NCI-H1105 treated with DMSO at 0.1 percent for 48 hours (cell line): ENCODE measurements at places on chromosomes 3 and 15.
A peak's percentile ranks its signal among the peaks of the same experiment; 100 is the strongest.

GRCh38 chr3:3259181-3259580 lies 79.7 kb upstream of the CRBN start:
- no peak for DNase-seq

- no peak for DNase-seq
Observed at GRCh38 chr3:151697496-151697895, 36.2 kb upstream of the AADACL2 start.

- no peak for DNase-seq
Observed at GRCh38 chr3:149590691-149591441, 67.0 kb downstream of the WWTR1 start.

GRCh38 chr15:70286113-70286806 lies 188.5 kb upstream of the TLE3 start:
- peak; percentile 22 for DNase-seq

- DNase-seq, result no peak
Observed at GRCh38 chr15:31392761-31393401, 66.2 kb downstream of the KLF13 start.

- DNase-seq, result no peak
Observed at GRCh38 chr15:43220991-43221403, at the start of gene EPB42. TSS of gene EPB42 (minus strand) at chr15:43221018. CDS start at chr15:43220825, 193 bp downstream.

GRCh38 chr3:10682692-10683091 lies 133.3 kb upstream of the SLC6A11 start:
- DNase-seq, result no peak

GRCh38 chr3:172415323-172415722 lies 32.9 kb downstream of the GHSR start:
- DNase-seq, result no peak

- DNase-seq, result no peak
Observed at GRCh38 chr3:185175370-185175987, 22.6 kb upstream of the C3orf70 start.

DNA sequence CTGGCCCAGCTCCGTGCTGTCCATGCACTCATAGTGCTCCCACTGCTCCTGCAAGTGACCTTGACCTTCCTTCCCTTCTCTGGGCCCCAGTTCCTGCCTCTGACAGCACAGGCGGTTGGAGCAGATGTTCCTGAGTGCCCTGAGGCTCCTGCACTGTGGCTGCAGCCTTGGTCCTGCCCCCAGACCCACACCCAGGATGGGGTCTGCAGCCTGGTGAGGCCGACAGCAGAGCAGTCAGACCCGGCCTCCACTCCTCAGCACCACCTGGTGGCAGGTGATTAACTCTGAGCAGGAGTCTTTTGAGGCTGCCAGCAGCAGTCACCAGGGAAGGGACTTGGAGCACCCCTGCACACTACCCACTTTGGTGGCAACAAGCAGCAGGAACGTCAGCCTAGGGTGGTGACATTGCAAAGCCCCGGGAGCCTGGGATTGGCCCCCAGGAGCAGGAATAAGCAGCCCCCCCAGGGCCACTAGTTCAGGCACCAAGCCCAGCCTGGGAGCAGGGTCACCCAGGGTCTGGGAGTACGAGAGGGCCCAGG lies 64.6 kb downstream of the CYP11A1 start:
- peak; percentile 31 for DNase-seq

DNA sequence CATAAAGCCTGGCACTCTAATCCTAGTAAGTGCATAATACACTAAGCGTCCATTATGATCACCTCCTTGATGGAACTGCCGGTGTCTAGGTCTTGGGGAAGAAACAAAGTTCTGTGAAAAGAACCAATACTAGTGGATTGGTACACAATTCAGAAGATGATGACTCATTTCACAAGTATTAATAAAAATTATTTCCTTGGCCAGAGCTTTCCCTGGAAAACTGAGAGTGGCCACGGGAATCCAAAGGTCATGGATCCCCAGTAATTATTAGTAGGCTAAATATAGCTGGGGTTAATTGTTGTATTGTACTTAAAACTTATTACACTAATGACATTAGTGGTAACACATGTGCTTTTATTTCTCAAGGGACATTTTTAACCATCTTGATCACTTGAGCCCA lies 808.0 kb upstream of the NR2F2 start:
- no peak for DNase-seq

GRCh38 chr3:127637546-127637945 lies 8.6 kb downstream of the PODXL2 start:
- no peak for DNase-seq

- DNase-seq, result no peak
Observed at GRCh38 chr3:72957297-72957696, 39.3 kb upstream of the PPP4R2 start.

GRCh38 chr15:38153781-38154180 lies 98.9 kb upstream of the SPRED1 start:
- DNase-seq, result no peak

DNA sequence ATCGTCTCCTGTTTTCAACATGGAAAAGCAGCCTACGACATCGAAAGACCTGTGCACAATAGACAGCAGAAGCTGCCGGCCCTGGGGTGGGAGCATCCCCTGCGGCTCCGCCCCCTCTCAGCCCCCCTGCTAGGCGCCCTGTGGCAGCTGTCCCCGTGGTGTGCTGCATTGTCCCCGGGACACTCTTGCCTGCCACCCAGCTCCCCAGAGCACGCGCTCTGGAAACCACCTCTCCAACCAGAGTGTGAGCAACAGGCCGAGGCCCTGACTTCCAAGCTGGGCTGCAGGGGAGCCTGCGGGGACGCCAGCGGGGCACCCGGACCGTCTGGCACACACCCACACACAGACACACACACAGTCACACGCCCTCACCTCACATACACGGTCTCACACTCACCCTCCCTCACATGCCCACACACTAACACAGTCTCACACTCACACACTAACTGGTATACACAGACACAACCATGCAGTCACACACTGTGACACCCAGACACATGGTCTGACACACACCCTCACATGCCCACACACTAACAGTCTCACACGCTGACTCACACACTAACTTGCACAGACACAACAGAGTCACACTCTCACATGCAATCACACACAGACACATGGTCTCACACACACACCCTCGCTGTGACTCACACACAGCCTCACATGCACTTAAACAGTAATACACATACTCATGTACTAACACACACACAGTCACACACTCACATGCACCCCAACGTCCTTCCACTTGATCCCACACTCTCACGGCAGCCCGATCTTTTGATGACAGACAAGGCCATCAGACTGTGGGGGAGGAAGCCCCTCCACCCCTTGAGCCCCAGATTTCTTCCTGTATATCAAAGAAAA lies 94.7 kb downstream of the OCA2 start:
- no peak for DNase-seq
